Suppressor macrophage (primary cell): ENCODE measurements at places on chromosomes 7 and 10.

DNA sequence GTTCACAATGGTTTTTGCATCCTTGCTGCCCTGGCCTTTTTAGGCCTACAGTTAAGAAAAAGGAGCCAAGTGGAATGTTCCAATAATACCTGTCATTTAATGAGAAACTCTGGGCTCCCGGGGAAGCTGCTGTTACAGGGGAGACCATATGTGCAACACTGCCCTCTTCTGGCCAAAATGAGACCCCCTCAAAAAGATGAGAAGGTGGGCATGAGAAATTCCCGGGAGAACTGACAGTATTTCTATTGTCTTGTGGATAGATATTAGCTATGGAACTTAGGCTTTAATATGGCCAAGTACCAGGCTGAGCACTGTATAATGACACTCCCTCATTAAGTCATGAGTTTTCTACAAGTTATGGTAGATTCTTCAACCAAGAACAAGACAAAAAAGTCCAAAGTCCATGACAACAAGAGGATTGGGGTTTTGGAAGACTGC, 99.4 kb downstream of the CCDC3 start:
- DNase-seq, result peak; percentile 58

- no peak for DNase-seq
These were observed 27.5 kb upstream of the SMARCD3 start for GRCh38 chr7:151275813-151276577.

DNA sequence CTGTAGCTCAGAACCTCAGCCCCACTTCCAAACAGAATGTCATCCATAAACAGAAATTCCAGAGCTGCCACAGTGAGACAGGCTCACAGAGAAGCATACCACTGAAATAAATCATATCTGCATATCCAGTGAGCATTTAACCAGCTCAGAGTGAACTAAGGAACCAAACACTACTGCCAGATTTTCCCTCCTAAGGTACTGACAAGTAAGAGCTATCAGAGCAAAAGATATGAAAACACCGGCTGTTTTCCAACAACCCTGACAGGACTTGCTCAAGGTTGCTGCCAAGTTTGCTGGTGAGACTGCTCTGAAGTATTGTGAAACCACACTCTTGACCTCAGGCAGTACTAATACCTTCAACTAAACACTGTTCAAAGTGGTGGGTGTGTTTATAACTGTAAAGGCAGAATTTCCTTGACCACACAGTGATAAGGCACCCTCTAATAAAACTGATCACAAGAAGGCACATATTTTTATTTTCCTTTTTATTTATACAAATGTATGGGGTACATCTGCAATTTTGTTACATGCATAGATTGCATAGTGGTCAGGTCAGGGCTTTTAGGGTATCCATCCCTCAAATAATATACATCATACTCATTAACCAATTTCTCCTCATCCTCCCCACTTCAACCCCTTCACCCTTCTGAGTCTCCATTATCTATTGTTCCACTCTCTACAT, 18.3 kb downstream of the SGMS1 start:
- DNase-seq, result peak; percentile 24

DNA sequence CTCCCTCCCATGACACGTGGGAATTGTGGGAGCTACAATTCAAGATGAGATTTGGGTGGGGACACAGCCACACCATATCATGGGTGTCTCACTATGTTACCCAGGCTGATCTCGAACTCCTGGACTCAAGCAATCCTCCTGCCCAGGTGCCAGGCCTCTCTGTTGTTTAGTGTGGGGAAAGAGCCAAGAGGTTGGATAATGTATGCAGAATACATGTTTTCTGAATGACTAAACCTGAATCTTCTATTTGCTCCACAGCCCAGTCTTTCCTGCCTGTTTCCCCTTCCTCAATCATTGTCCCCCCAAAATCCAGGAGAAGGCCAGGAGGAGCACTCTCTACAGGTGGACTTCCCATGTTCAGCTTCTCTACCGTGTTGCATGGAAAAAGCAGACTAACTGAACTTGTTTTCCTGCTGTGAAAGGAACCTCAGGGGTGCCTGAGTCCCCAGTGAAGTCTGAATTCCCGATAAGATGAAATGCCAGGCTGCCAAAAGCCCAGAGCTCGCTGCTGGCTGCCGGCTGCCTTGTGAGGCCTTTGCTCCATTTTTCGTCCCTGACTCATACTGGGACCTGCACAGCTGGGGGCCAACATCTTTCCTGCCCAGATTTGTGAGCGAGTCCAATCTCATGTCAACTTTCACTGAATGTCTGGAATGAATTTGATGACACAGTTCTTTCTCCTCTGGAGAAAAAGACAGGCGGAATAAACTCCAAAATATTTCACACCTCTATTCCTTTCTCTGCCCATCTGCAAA, 588.0 kb downstream of the CALN1 start:
- DNase-seq, result no peak

GRCh38 chr7:130632111-130632510, 36.4 kb downstream of the COPG2 start:
- no peak for DNase-seq

DNA sequence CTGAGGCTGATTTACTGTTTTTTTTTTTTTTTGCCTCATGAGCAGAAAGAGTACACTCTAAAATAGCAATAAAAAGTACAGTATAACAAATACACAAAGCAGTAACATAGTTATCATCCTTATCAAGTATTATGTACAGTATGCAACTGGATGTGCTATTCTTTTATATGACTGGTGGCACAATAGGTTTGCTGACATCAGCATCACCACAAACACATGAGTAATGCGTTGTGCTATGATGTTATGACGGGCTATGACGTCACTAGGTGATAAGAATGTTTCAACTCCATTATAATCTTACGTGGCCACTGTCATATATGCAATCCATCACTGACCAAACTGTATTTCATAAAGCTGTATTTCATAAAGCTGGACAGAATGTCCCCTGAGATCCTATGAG, 189.2 kb upstream of the GLI3 start:
- no peak for DNase-seq

- no peak for DNase-seq
These were observed 765 bp downstream of the SLC25A40 start for GRCh38 chr7:87875151-87876039.

DNA sequence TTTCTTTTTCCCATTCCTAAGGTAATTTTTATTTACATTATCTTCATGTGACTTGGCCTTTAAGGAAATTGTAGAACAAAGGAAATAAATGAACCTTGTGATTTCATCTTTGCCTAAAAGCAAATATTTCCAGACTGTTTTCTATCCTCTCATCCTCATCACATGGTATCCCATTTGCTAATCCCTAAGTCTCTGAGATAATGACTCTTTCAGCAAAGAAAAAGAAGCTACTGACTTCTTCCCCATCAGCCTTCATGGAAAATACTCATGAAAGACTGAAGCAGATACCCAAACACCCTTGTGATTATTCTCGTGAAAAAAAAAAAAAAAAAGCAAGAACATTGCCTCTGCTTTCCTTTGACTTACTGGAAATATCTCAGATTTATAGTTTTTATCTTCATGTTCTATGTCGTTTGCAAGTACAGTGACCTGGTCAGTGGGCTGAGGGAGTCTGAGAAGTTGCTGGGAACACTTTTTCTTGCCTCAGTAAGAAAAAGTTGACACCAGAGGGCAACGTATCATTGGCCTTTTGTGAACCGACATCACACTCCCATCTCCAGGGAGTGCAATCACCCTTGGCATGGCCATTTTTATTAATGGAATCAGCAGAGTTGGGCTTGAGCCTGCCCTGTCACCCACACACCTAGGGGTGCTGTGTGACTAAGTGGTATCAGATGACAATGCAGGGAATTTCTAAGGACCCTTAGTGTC, 246.0 kb upstream of the KMT2E start:
- no peak for DNase-seq

DNA sequence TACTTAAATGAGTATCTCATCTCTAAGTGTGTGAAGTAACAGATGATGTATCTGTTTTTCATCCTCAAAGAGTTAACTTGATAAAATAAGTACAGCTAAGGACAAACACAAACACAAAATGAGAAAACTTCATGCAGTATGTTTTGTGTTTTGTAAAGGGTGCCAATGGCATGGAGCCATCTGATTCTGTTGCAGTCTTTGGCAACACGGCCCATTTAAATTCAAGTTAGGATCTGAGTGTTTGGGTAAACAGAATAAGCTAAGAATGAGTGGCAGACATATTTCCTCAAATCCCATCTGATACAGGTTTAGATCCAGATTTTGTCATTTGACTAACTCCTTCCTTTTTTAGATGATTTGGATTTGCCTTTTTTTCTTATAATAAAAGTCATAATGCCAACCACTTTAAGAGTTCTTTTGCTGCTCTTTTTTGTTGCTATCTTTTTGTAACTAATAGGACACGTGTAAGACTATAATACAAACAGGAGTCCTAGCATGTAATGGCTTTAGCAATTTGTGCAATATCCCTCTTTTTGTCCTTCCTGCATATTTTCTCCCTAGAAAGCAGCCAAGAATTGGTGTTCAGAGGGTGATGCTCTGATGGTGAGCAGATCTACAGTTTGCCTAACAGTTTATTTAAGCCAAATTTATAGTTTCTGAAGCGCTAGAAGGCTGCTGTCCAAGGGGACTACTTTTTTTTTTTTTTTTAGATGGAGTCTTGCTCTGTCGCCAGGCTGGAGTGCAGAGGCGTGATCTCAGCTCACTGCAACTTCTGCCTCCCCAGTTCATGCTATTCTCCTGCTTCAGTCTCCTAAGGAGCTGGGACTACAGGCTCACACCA, 18.9 kb upstream of the ACTA2 start:
- DNase-seq, result no peak

DNA sequence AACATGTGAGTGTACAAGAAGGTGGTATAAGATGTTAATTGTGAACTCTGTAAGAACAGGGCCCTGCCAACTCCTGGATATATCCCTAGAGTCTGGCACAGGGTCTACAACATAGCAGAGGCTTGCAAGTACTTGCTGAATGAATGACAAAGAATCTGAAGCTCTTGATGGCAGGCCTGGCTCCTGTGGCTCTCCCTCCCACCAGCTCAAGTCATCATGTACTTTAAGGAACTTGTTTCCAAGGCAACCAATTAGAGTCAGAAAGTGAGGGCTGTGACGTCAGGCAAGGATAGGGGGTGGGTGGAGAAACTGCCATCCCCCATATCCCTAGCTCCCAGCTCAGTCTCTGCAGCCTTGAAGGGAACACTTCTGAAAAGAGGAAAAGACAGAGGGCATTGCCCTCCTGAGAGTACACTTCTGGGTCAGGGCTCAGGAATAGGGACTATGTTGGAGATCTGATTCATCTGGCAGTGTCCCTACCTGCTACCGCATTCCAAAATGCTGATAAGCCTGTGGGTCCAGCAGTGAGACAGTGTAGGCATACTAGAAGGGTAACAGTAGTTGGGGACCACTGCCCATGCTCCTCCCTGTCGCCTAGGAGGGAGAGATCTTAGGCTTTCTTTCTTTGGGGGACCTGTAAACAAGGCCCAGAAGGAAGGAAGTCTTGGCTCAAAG, 34.6 kb upstream of the BTRC start:
- peak; percentile 33 for DNase-seq

GRCh38 chr10:87093632-87094372, 841 bp downstream of the GLUD1 start:
- peak; percentile 52 for DNase-seq

- no peak for DNase-seq
These were observed 442.0 kb downstream of the MDFIC start for GRCh38 chr7:115363916-115364315.

DNA sequence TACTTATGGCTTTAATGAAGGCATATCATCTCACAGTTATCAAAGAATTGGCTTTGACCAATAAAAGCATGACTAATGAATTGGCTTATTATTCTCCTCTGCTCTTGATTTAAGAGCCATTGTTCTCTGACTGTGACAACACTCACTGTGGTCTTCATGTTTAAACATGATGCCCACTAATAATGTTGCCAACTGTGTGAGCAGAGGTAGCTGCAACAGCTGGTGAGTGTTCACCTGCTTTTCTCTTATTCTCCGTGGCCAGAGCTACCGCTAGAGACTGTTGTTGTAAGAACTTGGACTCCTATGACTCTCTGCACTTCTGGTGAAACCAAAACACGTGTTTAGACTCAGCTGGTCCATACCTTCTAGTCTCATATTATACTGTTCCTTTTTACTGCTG, 335.9 kb downstream of the XPNPEP1 start:
- no peak for DNase-seq
